ENCODE measurements at places on chromosomes 4 and X. TPM values are rescaled to one million over a fixed set of nuclear protein-coding genes. Genes with fewer than 3 reads are reported as not detected.

The ANOS1 gene
- total RNA-seq: 4.9 TPM

The AMELX gene
- not detected for total RNA-seq

The S100G gene
- not detected for total RNA-seq

The FAM149A gene
- total RNA-seq: 13.9 TPM

The CYBB gene
- 33.7 TPM for total RNA-seq

The SSX1 gene
- not detected for total RNA-seq

The NDP gene
- total RNA-seq: not detected

The NDST3 gene
- total RNA-seq: not detected

The CRLF2 gene
- not detected for total RNA-seq

The UGT2A1 gene
- total RNA-seq: not detected

The FRYL gene
- 36.2 TPM for total RNA-seq

The CABS1 gene
- total RNA-seq: not detected

The CCSER1 gene
- 12.9 TPM for total RNA-seq

The SLIT2 gene
- 12.1 TPM for total RNA-seq

The FAM241A gene
- 8.8 TPM for total RNA-seq

The GPC3 gene
- 8.5 TPM for total RNA-seq

The KLHL4 gene
- total RNA-seq: 0.89 TPM
